Caudate nucleus (tissue), 63 donors: ENCODE measurements at places on chromosomes 12 and 14.

DNA sequence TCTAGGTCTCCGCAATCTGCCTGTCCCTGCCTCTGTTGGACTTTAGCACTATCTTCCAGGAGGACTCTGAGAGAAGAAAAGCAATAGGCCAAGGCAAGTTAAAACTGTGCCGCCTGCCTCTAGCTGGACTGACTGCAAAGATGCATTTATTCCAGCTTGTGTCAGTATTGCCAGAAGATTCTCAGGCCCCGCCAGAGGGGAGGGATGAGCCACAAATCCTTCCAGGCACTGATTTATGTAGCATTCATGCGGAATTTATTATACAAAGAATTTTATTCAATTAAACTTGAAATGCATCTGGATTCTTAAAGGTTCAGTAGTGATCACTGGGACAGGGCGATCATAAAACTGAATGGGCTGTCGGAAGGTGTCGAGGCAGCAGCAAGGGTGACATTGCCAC is 19.8 kb downstream of the MMAB start:
- no peak for DNase-seq

DNA sequence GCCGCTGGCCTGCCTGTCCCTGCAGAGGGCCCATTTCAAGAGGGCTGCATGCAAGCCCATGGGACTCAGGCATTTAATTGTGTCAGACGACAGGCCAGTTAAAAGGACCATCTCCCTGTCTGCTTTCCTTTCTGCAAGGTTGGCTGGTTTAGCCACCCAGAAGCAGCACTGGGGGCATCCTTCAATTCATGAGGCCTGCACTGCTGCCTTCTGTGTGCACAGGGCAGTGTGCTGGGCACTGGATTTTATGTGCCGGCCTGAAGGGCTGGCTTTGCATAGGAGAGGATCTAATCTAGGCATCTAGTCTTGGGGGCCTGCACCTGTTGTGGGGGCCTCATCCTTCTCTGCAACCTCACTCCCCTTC is 114.1 kb upstream of the FKBP4 start:
- no peak for DNase-seq

- DNase-seq, result no peak
Measured at GRCh38 chr12:7645395-7646177, 20.1 kb downstream of the APOBEC1 start.

DNA sequence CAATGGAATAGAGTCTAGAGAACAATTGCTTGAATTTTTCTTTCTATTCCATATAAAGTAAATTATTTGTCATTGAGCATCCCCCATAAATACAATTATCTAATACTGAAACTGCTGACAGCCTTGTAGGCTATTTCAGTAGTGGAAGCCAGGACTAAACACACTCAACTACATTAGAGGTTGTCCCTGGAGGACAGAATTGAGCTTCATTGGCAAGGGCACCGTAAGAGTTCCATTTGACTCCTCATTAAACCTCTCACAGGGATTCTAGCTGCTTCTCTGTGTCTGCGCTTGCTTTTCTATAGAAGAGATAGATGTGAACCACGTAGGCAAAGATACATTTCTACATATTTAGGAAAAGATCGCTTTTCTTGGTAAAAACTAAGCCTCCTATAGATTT is 3.5 kb upstream of the PTPRO start:
- no peak for DNase-seq

GRCh38 chr12:27290501-27291168 is 42.0 kb upstream of the BMAL2 start:
- DNase-seq, result no peak

- DNase-seq, result no peak
Measured at GRCh38 chr12:84718906-84719305, 193.7 kb downstream of the SLC6A15 start.

GRCh38 chr14:100348253-100348729 is 25.2 kb downstream of the SLC25A47 start:
- no peak for DNase-seq

DNA sequence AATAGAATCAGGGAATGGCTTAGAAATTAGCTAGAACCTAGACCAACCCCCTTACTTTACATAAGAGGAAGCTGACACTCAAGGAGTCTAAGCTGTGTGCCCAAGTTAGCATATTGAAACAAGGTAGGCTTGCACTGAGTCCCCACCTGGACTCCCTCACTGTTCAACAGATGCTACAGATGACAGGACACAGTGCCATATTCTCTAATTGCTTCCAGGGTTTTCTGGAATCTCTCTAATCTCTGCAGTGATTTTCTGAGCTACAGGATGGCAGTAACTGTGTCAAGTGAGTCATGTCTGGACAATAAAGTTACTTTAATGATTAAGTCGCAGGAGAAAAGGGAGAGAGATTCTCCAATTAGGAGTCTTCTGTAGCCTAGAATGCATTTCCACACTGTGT is 35.8 kb downstream of the AKAP6 start:
- DNase-seq, result no peak

- DNase-seq, result no peak
Measured at GRCh38 chr14:85276161-85276978, 253.6 kb upstream of the FLRT2 start.

DNA sequence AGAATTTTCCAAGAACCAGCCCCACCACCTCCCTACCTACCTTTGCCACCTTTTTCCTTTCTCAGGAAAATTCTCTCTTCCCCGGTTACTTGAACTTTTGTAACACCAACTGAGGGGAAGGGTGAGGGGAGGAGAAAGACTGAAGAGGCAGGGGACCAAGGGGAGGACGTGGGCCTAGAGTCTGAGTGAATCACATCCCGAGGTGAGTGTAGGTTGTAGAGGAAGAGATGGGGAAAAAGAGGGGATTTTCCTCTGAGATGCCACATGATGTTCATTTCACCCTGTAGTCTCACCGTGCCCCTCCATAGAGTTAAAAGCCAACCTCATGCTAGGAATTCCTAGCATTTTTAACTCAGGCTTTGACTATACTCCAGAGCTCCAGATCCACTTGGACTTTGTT is 311.8 kb downstream of the RPAP3 start:
- DNase-seq, result no peak

- DNase-seq, result no peak
Measured at GRCh38 chr12:95439461-95440230, 34.3 kb upstream of the METAP2 start.

DNA sequence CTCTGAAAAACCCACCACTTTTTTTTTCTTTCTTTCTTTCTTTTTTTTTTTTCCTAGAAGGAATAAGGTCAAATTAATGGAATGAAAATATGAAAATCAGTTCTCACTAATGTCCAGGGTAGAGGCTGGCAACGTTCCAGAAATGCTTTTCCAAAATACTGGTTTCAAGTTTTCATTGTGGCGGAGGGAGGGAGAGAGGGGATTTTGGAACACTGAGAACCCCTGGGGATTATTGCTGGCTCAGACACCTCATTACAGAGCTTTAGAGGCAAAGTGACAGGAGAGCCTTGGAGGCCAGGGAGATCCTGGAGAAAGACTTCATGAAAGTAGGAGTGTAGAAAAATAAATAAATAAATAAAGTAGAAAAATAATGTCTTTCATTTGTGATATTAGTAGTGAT is 45.4 kb downstream of the ALX1 start:
- DNase-seq, result no peak

GRCh38 chr12:52515927-52516831 is 4.0 kb downstream of the KRT5 start:
- DNase-seq, result no peak

DNA sequence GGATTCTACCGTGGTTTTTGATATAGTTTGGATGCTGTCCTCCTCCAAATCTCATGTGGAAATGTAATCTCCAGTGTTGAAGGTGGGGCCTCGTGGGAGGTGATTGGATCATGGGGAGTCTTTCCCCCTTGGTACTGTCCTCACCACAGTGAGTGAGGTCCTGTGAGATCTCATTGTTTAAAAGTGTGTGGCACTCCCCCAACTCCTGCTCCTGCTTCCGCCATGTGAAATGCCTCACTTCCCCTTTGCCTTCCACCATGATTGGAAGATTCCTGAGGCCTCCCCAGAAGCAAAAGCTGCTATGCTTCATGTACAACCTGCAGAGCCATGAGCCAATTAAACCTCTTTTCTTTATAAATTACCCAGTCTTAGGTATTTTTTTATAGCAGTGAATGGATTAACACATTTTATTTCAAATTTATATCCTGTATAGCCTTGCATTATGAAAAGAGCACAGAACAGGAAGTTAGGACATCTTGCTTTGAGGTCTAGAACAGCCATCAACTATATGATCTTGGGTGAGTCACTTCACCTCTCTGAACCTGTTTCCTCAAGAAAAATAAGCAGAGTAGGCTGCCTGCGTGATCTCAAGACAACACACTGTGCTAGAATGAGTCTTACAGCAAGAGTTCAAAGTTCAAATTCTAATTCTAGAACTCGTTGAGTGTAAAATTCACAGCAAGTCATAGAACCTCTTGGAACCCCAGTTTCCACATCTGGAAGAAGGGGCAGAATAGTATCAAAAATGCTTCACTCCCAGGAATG is 160.9 kb upstream of the EEA1 start:
- no peak for DNase-seq

GRCh38 chr14:24368562-24369252 is 723 bp downstream of the NFATC4 start:
- no peak for DNase-seq

- no peak for DNase-seq
Measured at GRCh38 chr14:65080960-65081747, 21.2 kb downstream of the MAX start.

DNA sequence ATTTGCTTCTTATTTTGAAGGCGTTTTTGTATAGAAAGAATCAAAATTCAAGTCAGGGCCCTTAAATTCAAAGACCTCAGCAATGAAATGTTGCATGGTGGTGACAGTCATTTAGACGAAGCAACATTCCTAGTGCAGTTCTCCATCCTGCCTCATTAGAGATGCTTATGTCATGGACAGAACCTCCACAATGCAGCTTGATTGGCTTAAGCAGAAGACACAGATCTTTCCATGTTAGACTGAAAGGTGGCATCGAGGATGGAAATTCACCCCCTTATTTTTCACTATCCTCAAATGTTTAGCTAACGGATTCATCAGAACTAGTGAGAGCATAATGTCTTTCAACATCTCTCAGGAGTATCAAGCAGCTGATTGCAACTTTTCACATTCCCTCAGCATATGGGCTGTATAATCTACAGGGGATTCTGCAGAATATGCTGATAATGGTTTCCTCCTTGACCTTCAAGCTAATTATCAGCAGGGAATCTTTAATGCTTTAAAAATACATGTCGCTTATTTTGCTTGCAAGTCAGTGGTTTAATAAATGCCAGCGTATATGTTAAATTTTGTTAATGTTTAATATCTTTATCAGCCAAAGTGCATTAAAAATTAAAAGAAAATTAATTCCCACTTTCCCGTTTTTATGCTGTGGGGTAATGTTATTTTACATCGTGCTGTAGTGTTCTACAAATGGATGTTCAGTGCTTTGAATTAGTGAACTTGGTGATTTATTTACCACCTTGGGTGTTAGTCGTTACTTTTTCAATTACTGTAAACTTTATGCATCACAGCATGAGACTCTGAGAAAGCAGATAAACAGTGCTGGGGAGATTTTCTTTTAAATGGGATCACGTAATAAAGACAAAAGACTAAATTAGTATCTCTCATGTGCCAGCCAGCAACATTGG is 12.8 kb upstream of the NRDE2 start:
- DNase-seq, result no peak

DNA sequence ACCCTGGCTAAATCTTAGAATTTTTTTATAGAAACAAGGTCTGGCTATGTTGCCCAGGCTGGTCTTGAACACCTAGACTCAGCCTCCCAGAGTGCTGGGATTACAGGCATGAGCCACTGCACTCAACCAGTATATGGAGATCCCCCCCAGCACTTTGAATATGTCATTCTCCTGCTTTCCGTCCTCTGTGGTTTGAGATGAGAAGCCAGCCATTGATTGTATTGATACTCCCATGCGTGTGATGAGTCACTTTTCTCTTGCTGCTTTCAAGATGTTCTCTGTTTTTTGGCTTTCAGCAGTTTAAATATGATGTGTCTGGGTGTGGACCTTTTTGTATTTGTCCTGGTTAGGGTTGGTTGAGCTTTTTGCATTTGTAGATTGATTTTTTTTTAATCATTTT is 75.2 kb upstream of the DNM1L start:
- DNase-seq, result no peak

DNA sequence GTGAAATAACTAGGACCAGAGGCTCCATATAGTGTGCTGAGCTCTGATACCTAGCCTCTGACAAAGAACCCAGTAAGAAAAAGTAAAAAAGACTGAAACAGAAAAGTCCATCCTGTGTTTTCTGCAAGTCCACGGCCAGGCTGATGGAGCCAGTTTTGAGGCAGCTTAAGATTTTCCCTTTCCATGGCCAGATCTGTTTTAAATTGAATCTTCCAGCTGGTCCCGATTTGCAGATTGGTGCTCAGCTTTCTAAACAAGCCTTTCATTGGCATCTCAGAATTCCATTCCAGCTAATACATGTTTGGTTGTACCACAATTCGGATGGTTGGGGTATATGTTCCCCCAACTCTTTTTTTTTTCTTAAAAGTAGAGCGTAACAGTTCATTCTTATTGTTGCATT is 152.0 kb downstream of the DACT1 start:
- no peak for DNase-seq

GRCh38 chr14:67313153-67313552 is 46.5 kb downstream of the ATP6V1D start:
- DNase-seq, result no peak

DNA sequence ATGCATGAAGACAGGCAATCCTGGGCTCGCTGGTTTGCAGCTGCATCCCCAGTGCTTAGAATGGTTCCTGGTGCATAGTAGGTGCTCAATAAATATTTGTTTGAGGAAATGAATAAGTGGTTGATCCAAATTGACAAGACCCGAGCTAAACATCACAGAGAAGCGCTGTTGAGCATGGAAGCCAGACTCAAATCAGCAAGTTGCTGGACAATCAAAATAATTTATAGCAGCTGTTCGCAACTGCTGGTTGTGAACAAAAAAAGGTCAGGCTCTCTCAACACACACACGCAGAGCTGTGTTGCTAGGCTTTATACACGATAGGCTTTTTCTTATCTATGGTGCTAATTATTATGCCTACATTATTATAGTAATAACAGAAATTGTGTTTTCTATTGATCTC is 190.2 kb downstream of the TBX5 start:
- no peak for DNase-seq

GRCh38 chr12:1800401-1801302 is 19.7 kb upstream of the LRTM2 start:
- DNase-seq, result no peak

GRCh38 chr12:28130625-28131598 is 59.3 kb upstream of the CCDC91 start:
- DNase-seq, result no peak

DNA sequence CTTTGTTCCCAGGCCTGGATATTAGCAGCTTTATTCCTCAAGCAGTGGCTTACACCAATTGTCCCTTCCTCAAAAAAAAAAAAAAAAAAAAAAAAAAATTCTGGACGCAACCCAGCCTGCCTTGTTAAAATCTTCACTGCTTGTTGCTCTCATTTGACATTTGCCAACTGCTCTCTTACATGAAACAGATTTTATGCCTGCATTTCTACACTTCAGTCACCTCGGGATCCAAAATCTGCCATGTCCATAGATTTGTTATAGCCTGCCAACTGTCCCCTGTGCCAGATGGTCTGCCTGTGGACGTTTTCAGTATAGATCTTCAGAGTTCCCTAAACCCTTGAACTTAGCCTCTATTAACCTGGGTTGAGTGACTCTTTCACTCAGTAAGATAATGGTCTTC is 651.5 kb downstream of the FSCB start:
- DNase-seq, result no peak

- no peak for DNase-seq
Measured at GRCh38 chr14:37721976-37722659, 126.7 kb downstream of the TTC6 start.

- DNase-seq, result no peak
Measured at GRCh38 chr14:104049576-104050240, 35.8 kb upstream of the ASPG start.
